ENCODE measurements at places on chromosomes 13 and 19. TPM values are rescaled to one million over a fixed set of nuclear protein-coding genes. Genes with fewer than 3 reads are reported as not detected.

Gene GRIK5
- total RNA-seq: 19.4 TPM

Gene DAZAP1
- 107 TPM for total RNA-seq

Gene BRME1
- 0.49 TPM for total RNA-seq

Gene MKNK2
- total RNA-seq: 106 TPM

Gene IQCN
- 1.4 TPM for total RNA-seq

Gene CLEC17A
- 0.31 TPM for total RNA-seq

Gene C19orf18
- not detected for total RNA-seq

Gene SBK3
- total RNA-seq: 15.1 TPM

Gene URAD
- not detected for total RNA-seq

Gene ZNF681
- 11.4 TPM for total RNA-seq

Gene ACP7
- total RNA-seq: 0.22 TPM

Gene OVOL3
- total RNA-seq: not detected

Gene PODNL1
- not detected for total RNA-seq

Gene ZNF135
- total RNA-seq: 11.1 TPM

Gene ZNF730
- total RNA-seq: 59.2 TPM

Gene PTPRH
- not detected for total RNA-seq

- no peak for DNase-seq
Observed at GRCh38 chr13:67156723-67157060, 73.4 kb downstream of the PCDH9 start.

GRCh38 chr19:18420930-18421329 is 1.7 kb downstream of the SSBP4 start:
- no peak for DNase-seq

DNA sequence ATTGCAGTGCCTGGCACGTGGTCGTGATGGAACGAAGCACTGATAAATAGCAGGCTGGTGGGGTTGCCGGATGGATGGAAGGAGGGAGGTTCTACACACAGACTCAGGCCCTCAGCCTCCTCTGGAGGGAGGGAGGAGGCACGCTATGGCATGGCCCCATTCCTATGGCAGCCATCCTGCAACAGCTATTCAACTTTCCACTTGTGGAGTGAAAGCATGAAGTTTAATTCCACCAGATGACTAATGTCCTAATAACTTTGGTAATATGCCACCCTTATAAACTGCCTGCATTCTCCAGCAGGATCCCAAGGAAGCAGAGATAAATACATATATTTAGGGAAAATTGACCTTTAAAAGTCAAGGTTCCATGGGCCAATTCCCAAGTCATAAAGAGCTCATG is 92.4 kb downstream of the KL start:
- no peak for DNase-seq

GRCh38 chr19:15274477-15274876 is 42.2 kb upstream of the EPHX3 start:
- DNase-seq: no peak

GRCh38 chr13:36920616-36921185 is 663 bp upstream of the SMAD9 start:
- peak; percentile 22 for DNase-seq

DNA sequence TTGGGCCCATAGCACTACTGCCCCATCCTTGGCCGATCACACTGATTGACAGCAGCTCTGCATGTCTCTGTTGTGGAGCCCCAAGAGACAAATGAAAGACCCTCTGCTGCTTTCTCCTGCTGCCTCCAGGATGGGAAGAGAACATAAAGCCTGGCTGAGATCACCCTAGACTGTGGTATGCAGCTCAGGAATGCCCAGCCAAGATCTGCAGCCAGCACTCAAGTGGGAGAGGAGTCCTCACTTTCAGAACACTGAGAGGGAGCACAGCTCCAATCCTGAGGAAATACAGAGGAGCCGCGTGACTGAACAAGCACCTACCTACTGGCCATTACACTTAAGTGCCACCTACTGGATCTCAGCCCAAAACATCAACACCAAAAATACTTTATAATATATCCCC is 203.0 kb downstream of the POSTN start:
- DNase-seq: peak; percentile 3

DNA sequence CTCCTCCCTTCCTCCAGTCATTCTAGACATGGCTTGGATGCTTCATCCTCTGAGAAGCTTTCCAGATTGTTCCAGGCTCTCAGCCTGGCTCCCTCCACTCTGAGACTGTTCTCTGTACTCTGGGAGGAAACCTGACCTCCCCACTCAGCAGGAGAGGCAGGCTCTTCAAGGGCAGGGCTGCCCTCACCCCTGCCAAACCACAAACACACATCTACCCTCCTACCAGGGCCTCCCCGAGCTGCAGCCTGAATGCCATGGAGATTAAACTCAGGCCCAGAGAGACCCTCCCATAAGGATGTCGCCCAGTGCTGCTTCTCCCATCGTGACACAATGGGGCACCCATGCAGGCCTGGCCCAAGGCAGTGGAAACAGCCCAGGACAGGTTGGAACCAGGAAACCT is 16.2 kb downstream of the NUMBL start:
- DNase-seq: no peak

DNA sequence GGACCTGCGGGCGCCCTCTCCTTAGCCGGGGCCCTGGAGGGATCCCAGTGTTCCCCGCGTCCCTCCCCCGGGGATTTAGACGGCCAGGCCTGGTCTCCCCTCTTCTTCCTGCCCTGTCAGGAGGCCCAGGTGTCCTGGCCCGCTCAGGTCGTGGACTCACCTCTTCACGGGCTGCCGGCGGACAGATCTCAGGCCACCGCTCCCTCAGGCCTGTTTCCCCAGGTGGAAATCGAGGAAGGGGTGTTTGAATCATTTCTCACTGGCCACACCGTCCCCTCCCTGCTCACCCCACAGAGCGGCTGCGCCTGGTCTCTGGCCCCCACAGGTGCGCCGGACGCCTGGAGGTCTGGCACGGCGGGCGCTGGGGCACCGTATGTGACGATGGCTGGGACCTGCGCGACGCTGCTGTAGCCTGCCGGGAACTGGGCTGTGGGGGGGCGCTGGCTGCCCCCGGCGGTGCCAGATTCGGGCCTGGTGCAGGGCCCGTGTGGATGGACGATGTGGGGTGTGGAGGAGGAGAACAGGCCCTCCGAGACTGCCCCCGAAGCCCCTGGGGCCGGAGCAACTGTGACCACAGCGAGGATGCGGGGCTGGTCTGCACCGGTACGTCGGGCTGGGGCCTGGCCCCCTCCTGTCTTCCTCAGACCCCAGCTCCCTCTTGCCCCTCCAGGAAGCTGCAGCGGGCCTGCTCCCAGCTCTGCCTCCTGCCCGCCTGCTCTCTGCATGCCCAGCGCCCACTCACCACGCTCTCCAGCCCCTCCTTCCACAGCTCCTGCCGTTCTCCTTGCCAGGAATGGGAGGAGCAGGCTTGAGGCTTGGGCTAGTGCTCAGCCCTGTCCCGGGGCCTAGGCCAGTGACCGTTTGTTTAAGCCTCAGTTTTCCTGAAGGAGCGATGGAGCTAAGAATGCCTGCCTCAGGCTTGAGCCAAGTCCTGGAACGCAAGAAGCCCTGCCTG is 2.5 kb downstream of the SSC5D start:
- no peak for DNase-seq

GRCh38 chr19:3606690-3607289 is at the start of gene TBXA2R:
Gene TBXA2R, minus strand, starts transcription at chr19:3606875. Its CDS starts 6,241 bp downstream, at chr19:3600634.
- DNase-seq: peak; percentile 64

- DNase-seq: no peak
Observed at GRCh38 chr19:10408511-10409283, 5.4 kb upstream of the CDC37 start.

DNA sequence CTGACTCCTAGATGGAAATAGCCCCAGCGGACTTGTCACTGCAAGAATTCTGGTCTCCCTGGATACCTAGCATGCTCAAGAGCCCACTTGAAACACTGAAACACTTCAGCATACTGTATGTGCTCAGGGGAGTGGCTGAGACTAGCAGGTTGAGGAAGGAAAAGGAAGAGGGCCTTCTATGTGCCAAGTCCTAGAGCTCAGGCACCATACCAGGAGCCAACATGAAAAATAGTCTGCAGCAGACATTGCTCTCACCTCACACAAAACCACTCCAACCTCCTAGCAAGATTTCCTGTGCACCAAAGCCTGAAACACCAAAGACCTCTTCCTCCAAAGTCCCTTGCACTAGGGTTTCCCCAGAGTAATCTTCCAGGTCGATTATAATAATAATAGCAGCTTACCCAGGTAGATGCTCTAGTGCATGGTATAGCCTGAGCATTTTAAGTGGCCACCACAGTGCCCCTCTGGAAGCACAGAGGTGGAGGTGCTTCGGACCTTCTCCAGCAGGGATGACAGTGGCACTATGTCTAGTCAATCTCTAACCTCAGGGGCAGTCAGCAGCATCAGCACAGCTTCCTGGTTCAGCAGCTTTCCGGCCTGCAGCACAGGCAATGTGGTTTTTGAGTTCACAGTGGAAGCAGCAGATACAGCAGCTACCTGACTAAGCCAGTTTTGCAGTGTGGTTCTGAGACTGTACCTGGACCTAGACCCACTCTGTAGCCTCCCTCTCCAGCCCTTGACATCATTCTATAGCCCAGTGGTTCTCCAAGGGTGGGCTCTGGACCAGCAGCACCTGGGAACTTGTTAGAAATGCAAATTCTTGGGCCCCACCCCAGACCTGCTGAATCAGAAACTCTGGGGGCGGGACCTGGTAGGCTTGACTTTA is 45.6 kb upstream of the UBE2L5 start:
- no peak for DNase-seq

DNA sequence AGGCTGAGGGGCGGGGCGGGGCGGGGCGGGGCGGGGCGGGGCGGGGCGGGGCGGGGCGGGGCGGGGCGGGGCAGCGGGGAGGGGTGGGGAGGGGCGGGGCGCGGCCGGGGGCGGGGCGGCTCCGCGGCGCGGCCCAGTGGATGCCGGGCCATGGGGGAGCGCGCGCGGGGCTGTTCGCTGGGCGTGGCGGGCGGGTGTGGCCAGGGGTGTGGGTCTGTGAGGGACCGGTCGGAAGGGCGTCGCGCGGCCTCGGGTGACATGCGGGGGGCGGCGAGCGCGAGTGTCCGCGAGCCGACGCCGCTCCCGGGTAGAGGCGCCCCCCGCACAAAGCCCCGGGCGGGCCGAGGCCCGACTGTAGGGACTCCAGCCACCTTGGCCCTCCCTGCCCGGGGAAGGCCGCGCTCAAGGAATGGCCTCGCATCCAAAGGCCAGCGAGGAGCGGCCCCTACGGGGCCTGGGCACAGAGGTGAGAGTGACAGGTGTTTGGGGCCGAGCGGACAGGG is at the start of gene ZFP28:
Gene ZFP28, plus strand, starts transcription at position 188 of the 503 bp plus-strand sequence. Its CDS starts 71 bp downstream, at position 259.
- DNase-seq: no peak

DNA sequence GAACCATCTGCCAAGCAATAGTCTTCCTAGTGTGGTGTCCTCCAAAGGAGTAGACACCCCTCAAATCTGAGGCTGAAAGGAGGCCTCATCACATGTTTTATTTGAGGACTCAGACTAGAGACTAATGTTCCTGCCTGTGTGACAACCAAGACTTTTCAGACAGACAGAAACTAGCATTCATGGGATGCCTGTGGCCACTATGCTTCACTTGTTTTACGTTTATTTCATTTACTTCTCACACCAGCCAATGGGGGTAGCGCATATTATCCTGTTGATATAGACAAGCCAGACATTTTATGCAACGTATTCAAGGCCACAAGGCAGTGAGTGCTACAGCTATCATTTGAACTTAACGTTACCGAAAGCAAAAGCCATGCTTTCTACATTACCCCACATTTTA is 391.7 kb upstream of the HTR2A start:
- DNase-seq: no peak

GRCh38 chr19:1402411-1403070 is 1.2 kb upstream of the GAMT start:
- DNase-seq: no peak

GRCh38 chr13:73722120-73722519 is 412.1 kb downstream of the KLF12 start:
- DNase-seq: no peak

DNA sequence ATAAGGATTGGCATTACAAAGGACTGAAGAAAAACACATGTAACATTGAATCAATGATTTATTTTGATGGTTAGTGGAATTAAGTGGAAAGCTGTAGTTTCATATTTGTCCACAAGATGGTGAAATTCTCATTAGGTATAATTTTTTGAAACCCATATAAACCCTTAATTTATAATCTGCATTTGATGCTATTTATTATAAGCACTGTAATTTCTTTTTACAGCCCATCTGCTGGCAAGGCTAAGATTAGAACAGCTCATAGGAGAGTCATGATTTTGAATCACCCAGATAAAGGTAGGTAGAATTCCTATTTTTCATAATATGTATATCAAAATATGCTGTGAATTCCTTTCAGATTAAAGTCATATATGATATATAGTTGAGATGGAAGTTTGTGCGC is 62.2 kb downstream of the DNAJC15 start:
- DNase-seq: no peak

GRCh38 chr13:110589793-110590390 is 25.5 kb upstream of the NAXD start:
- no peak for DNase-seq

- DNase-seq: peak; percentile 14
Observed at GRCh38 chr19:31096062-31096830, 253.0 kb downstream of the TSHZ3 start.

DNA sequence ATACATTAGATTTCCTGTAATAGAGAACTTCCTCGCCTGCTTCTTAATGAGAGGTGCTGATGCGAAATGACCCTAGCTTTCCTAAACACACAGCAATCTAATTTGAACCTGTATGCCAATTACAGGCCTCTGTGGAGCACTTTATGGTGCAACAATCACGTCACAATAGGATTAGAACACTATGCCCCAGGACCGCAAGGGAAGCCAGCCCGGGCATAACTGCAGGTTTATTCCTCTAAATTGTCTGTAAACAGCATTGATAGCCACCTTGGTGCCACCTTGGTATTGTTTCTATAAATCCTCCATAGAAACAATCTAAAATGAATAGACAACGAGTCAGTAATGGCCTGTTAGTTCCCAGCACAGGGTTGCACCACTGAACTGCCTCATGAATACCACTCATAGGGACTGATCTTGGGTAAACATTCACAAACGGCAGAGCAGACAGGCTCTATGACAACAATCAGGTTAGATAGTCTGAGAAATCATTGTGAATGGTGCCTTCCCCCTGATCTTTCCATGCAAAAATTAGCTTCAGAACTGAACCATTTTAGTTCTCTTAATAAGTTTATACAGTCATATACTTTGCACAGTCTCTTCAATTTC is 182.5 kb upstream of the OBI1 start:
- DNase-seq: peak; percentile 33
